Mammary epithelial cell (primary cell): ENCODE measurements at places on chromosomes 12 and 14. TPM values are rescaled to one million over a fixed set of nuclear protein-coding genes. Genes with fewer than 3 reads are reported as not detected.

GRCh38 chr12:68042212-68042699, 53.0 kb downstream of the IFNG-AS1 start:
- peak; percentile 98 for DNase-seq

- peak; percentile 31 for DNase-seq
Observed at GRCh38 chr12:29026419-29026818, 122.7 kb upstream of the FAR2 start.

DNA sequence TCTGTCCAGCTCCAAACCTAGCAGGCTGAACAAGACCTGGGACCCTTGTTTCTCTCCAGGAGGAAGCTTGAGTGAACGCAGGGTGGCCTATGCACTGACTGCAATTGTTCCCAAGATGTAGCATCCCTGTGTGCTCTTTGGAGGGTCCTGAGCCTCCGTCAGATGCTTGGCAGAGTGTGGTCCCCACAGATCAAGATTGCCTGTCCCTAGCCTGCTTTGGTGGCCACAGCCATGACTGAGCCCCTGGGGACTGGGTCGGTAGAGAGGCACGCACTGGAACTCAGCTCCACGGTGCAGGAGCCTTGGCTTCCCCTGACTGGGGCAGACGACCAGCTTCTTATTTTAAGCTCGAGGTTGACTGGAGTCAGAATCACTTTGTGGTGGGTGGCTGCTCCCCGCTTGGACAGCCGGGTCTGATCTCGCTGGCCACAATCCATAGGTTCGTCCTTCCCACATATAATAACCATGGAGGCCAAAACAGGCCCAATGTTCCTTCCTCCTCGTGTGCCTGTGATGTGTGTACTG, 97.8 kb downstream of the LGMN start:
- DNase-seq: no peak

DNA sequence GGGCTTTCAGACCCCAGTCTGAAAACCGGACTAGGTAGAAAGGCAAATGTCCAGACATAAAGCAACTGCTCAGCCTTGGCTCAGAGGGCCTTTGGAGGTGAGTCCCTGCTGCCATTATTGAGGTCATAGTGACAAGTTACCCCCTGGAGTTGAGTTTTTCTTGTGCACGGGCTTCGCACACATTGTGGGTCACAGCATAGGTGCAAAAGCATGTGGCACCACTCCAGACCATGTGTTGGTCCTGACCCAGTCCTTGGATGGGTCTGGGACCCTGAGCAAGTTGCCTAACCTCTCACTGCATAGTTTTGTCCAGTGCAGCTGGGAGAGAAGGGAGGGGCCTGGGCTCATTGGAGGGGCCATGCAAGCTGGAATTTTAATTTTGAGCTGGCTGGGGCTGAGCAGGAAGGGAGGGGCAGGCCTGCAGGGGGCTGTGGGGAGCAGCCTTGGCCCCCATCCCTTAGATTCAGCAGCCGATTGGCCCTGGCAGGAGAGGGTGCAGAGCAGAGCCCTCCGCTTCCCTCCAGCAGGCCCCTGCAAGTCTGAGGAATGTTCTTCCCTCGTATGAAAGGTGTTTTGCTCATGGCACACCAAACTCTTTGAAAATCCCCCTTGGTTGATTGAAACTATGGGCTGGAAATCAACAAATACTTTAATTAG, 4.2 kb upstream of the KRT5 start:
- DNase-seq: peak; percentile 84

GRCh38 chr12:128815779-128816642, 7.7 kb downstream of the SLC15A4 start:
- no peak for DNase-seq

DNA sequence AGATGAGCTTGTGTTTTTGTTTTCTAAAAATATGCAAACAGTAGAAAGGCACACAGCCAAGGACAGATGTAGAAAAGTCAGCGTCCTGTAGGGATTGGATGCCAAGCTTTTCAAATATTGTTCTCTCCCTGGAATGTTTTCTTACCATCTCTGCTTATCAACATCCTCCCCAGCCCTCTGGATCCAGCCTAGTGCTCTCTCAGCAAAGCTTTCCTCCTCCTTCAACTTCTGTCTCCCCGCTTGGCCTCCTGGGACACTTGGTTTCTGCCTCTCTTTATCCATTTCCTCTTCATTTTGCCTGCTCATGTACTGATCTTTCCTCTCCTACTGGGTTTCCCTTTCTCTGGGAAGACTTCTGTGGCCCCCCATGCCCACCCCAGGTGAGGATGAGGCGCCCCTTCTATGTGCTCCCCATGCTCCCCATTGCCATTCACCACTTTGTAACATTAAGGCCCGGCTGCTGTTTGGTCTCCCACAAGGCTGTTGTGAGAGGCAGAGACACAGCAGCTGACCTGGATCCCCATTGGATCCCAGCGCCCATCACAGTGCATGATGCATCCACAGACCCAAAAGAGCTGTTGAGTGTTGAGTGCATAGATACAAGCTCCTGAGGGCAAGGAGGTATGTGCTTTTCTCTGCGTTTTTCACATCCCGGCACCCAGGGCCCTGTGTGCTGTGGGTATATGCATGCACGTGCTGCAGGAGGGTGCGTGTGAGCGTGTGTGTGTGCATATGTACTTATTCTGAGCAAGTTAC, 38.2 kb downstream of the EVL start:
- DNase-seq: no peak

DNA sequence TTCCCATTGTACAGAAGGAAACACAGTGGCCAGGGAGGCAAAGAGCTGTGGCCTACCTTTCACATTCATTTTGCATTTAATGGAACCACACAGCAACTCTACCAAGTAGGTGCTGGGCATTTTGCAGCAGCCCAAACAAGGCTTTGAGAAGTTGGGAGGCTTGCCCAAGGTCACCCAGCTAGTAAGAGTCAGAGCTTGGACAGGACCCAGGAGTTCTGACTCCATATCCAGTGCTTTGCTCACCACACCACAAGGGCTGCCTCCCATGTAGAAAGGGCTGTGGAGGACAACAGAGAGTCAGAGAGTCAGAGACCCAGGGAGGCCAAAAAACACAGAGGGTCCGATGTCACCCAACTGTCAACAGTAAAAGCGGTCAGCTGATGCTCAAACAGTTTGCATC, 400.2 kb downstream of the BCL11B start:
- no peak for DNase-seq

DNA sequence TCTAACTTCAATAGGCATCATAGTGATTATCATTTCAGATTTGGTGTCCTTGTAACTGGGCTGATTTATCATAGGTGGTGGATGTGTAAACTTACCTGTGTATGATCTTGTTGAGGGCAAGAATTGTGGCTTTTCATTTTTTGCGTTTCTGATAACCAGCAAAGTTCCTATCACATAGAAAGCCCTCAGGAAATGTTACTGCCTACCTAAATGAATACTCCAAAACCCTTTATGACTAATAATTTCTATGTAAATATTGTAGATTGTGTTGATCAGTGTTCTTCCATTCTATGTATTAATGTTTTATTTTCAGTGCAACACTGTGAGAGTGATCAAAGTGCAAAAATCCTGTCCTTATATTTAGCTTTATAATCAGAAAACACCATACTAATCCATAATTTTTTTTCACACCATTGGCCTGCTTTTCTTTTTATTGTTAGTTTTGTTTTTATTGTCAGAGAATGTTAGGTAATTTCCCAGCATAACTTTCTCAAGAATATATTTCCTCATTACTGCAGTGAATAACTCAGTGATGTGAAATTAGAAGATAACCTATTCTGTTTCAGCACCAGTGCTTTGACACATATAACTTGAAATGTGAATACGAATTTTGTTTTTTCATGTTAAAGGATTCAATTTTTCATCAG, 94.1 kb downstream of the GPHN start:
- DNase-seq: no peak

DNA sequence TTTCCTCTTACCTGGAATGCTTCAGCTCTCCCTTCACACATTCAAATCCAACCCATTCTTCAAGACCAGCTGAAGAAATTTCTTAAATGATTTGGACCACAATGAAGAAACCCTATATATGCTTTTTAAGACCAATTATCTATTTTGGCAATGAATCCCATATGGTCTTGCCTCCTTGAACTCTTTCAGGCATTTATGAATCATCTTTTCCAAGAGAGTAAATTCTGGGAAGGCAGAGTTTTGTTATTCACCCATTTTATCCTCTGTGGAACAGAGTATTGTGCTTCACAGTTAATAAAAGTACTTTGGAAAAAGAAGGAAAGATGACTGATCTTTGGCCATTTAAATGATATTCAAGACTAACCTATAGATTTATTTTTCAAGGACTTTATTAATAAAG, 14.0 kb downstream of the GIT2 start:
- no peak for DNase-seq

The P2RX7 gene
- 0.43 and 0.49 TPM in 2 replicates for total RNA-seq

The ACAD10 gene
- 19.4 and 22.4 TPM in 2 replicates for total RNA-seq

The BAZ1A gene
- total RNA-seq: 36.2 and 42.3 TPM in 2 replicates

The MORN3 gene
- total RNA-seq: not detected in 2 replicates

The GYS2 gene
- not detected in 2 replicates for total RNA-seq

The INSM2 gene
- total RNA-seq: not detected

The PRKCH gene
- total RNA-seq: 8.8 TPM
